ENCODE measurements at places on chromosomes 6 and 20.

DNA sequence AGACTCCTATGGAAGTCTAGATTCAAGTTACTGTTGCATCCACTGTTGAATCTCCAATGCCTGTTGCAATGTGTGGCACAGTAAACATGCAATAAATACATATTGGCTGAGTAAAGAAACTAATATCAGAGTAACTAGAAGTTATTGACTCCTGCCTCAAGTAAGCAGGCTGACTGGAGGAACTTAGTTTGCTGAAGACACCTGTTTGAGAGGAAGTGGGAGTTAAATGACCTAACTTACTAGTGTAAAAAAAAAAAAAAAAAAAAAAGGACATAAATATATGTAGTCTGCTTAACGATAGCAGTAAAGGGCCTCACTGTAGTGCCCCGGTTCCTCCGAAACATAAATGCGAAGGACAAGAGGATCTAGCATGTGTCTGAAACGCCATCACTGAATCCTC lies 249.8 kb upstream of the PRDM1 start:
- DNase-seq, result no peak

DNA sequence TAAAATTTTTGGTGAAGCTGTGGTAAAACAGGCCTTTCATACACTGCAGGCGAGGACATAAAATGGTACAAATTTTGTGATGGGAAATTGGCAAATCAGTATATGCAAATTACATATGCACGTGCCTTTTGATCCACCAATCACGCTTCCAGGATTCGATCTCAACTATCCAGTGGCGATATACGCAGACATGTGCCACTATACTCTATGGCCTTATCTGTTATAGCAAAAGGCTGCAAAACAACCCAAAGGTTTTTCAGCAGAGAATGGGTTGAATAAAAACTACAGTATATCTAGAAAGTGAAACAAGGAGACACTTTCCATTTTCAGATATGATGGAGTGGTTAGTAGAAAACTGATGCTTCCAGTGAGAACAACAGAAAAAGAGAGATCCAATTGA lies 41.9 kb upstream of the ERVFRD-1 start:
- DNase-seq, result no peak

GRCh38 chr20:3876676-3877075 lies 12.5 kb upstream of the PANK2 start:
- no peak for DNase-seq

- DNase-seq, result no peak
Measured at GRCh38 chr6:100188754-100189153, 194.7 kb upstream of the MCHR2 start.

- no peak for DNase-seq
Measured at GRCh38 chr20:62985444-62985778, 21.4 kb downstream of the BHLHE23 start.

DNA sequence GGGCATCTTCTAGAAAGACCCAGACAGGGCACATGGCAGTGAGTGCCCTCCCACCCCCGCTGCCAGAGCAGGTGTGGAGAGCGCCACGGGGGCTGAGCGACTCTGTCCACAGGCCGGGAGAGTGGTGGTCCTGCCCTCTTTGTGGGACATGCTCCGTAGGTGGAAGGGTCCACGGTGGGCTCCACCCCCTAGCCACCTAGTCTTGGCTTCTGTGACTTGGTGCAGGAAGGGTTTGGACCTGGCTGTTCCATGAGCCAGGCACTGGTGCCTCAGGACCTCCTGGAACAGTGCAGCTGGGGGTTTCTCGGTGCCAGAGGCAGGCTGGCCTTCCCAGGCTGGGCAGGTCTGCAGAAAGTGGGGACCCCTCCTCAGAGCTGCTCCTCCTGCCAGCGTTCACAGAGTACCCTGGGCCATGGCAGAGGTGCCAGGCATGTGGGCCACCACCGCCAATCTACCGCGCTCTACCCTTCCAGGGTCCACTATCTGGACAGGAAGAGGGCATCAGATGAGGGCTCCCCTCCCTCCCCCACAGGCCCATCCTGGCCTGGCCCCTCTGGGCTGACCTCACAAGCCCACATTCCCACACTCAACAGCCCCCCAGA lies 23.0 kb downstream of the SLCO4A1 start:
- DNase-seq, result no peak

DNA sequence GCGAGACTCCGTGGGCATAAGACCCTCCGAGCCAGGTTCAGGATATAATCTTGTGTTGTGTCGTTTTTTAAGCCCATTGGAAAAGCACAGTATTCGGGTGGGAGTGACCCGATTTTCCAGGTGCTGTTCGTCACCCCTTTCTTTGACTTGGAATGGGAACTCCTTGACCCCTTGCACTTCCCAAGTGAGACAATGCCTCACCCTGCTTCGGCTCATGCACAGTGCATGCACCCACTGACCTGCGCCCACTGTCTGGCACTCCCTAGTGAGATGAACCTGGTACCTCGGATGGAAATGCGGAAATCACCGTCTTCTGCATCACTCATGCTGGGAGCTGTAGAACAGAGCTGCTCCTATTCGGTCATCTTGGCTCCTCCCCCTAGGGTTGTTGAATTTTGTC lies 307.7 kb upstream of the DEFB115 start:
- no peak for DNase-seq

DNA sequence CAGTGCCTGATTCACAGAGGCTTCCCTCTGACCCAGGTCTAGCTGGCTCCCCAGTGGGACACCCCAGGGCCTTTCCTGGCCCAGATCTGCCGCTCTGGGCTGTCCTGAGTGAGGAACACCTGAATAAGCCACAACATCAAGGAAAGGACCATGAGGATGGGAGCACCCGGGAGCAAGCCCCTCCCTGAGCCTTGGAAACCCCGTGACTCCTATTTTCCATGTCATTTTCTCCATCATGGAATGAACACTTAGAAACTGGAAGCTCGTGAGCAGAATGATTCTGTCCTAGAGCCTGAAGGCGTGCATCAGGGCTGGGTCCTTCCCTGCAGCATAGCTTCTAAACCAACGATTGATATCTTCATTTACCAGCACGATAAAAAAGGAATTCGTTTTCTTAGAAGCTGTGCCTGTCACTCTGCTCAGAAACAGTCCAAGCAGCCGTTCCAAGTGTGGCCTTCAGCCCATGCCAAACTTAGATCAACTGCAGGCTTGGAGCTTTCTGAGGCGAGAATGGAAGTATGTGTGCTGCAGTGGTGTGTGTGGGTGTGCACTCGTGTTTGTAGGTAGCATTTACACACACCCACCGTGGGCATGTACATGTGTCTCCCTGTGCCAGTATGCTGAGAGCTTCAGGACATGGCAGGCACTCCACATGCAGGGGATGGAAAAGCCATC lies 83.2 kb upstream of the FOXC1 start:
- DNase-seq, result no peak

DNA sequence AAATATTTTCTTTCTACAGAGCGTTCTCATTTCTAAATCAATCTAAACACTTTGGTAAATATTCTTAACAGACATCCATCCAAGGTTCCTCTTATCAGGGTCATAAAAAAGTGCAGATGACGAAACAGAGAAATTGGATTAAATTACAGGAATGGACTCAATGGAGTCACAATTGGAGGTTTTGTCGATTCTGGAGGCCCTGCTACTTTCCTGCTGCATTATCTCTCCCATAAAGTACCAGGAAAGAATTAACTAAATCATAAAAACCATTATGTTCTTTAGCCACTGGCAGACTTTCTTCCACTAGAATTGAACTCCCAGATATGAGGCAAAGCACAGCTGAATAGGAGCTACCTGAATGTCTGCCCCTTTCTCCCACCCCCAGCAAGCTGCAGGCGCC lies 610.6 kb downstream of the HDGFL1 start:
- no peak for DNase-seq

DNA sequence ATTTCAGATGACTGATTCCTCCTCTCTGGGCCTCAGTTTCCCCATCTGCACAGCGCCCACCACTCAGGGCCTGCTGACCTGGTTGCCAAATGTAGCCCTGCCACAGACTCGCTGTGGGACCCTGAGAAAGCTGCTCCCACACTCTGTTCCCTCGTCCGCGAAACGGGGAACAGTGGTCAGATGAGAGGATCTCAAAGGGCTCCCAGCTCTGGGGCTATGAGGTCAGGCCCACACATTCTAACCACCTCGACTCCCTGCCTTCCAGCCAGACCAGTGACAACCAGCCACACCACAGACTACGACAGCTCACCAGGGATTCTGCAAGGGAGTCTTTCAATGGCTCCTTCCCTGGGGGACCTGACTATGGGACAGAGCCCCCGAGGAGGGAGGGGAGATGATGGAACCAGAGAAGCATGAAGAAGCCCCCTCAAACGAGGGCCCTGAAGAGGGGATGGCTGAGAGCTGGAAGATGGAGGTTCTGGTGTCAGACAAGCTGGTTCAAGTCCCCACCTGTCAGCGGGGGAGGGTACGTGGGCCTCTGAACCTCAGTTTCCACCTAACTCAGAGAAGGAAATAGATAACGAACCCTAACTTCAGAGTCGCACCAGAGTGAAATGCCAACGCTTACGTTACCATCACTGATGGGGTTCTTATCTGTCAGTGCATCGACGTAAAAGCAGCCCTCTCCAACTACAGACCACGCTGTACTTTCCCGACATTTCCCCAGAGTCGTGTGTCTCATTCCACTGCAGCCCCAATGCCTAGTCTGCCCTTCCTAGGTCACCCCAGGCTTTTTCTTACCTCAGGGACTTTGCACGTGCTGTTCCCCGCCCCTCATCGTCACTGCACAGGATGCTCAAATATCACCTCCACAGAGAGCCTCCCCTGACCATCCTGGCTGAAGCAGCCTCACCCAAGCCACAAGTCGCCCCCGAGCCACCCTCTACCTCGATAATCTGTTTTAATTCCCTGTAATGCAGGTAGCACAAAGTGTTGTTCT lies 60.5 kb downstream of the PREX1 start:
- no peak for DNase-seq

- DNase-seq, result no peak
Measured at GRCh38 chr6:136784910-136785746, 7.1 kb downstream of the MAP3K5 start.

Measured in DMS79 (cell line).